NCI-H1092 (cell line): ENCODE measurements at places on chromosomes 3 and 15.

DNA sequence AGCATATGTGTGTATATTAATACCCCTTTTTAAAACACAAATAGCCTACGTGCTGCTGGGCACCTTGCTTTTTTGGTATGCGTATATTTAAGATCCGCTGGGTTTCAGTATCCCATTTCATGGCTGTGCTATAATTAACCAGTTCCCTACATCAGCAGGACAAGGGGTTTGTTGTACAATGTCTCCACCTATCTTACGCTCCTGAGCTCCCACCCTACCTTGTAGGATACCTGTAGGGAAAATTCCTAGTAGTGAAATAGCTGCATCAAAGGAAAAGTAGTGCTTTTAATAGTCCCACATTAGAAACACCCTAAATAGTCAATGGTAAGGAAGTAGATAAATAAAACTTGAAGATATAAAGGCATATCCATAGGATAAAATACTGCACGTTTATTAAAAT, 1.4 kb downstream of the MAP6D1 start:
- DNase-seq, result no peak

DNA sequence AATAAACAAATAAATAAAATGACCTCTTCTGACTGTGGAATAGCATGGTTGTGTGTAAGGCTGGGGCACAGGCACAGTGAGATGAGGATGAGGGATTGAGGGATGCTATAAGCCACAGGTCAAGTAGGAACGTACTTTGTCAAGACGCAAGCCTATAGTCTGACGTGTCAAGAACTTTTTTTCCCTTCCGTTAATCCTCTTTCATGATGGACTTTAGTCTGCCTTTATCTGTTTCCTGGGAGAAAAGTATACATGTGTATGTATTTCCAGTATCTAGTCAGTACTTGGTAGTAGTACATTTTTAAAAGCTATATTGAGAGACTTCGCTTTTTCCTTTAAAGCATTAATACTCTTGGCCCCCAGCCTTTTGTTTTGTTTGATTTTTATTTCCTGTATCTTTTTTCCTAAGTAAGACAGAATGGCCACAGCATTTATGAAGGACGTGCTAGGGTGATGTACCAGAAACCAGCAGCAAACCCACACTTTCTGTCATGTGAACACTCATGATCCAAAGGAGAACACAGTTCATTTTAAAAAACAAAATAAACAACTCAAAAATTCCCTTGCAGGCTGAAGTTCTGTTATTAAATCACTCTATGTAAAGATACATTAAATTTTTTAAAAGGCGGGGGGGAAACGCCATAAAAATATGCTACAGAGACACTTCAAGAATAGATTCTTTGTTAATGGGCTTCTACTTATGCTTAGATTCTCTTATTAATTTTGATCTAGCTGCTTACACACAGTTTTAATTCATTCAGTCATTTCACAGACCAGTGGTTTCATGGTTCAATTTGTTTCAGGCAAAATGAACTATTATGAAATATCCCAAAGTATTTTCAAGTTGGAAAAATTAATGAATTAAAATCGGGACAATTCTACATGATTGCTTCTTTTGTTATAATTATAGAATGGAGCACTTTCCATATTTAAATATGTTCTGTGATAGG, 114.7 kb downstream of the SNRK start:
- DNase-seq, result no peak

- no peak for DNase-seq
Observed at GRCh38 chr15:81268881-81269601, 54.9 kb downstream of the STARD5 start.

DNA sequence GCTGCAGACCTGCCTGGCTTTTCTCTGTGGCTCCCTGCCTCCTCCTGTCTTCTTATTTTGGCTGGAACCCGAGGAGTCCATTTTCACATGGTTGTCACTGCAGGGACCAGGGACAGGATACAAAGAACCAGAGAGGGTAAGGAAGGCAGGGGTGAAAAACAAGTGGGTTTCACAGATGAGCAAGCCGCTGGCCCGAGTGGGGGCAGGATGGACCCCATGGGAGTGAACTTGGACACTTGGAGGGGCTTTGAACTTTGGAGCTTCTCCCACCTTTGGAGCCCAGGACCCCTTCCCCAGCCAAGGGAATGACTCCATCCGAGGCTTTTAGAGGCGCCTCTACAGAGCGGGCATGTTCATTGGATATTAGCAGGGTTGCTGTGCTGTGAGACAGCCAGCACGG, 26.9 kb upstream of the ADCY5 start:
- no peak for DNase-seq

- DNase-seq, result no peak
Observed at GRCh38 chr3:139676108-139676507, 1.7 kb downstream of the NMNAT3 start.

DNA sequence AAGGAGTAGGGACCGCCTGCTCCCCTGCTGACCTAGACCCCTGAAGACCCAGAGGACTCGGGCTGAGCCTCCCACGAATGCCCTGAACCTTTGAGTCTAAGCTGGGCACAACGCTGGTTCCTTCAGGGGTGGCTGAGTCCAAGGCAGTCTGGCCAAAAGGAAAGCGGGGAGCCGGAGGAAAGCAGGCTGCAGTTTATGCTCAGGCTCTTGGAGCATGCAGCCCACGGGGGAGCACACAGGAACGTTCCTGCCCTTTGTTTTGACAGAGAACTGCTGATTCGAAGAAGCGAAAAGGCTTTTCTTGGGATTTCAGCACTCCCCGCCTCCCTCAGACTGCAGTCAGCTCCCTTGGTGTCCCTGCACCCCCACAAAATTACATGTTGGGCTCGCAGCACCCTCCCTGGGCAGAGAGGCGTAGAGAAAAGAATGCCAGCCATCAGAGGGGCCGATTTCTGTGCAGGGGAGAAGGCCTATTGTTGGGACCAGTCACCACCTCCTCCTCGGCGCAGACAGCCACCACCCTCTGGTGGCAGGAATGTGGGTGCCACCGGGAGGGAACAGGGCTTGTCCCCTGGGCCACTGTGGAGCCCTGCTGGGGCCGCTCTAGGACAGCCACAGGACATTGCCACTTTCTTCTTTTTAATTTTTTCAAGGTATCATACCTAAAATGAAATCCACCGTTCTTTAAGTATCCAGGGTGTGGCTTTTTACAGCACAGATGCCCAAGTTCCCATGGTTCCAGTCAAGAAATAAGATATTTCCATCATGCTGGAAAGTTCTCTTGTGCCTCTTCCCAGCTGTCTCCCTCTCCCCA, 72.2 kb downstream of the SMAD6 start:
- peak; percentile 47 for DNase-seq

- no peak for DNase-seq
Observed at GRCh38 chr3:45225465-45226205, 452 bp downstream of the TMEM158 start.

GRCh38 chr3:171375666-171376595, 84.3 kb downstream of the TNIK start:
- DNase-seq, result no peak

- no peak for DNase-seq
Observed at GRCh38 chr3:101466465-101467309, 46.3 kb downstream of the SENP7 start.

- DNase-seq, result no peak
Observed at GRCh38 chr3:172824229-172824628, 73.7 kb downstream of the ECT2 start.

GRCh38 chr3:144018776-144019175, 47.2 kb downstream of the DIPK2A start:
- no peak for DNase-seq

- no peak for DNase-seq
Observed at GRCh38 chr3:48715174-48715800, 1.7 kb downstream of the IP6K2 start.

- no peak for DNase-seq
Observed at GRCh38 chr15:43534897-43535296, 17.5 kb downstream of the MAP1A start.

DNA sequence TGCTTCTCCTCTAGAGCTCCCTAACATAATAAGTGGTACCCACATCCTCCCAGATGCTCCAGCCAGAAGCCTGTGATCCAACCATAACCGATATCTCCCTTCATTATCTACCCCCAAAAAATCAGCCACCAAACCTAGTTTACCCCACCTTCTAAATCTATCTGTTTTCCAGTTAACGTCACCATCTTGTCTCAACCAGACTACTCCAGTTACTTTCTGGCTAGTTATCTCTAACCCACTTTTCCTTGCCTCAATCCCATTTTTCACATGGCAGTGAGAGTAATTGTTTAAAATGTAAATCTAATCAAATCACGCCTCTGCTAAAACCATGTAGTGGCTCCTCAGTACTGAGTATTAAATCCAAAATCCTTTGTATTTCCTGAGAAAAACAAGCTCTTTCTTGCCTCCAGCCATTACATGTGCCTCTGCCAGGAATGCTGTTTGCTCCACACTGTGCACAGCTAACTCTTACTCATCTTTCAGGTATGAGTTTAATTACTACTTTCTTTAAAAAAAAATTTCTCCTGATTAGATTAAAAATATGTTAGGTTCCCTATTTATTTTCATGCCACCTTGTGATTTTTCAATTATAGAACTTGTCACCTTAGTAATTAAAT, 15.4 kb downstream of the CCDC54 start:
- DNase-seq, result no peak

- DNase-seq, result no peak
Observed at GRCh38 chr3:164458986-164459385, 619.3 kb downstream of the SI start.

GRCh38 chr3:126147932-126148683, 32.3 kb downstream of the ALDH1L1 start:
- DNase-seq, result no peak

- DNase-seq, result no peak
Observed at GRCh38 chr3:71095511-71096291, 487.8 kb downstream of the FOXP1 start.

DNA sequence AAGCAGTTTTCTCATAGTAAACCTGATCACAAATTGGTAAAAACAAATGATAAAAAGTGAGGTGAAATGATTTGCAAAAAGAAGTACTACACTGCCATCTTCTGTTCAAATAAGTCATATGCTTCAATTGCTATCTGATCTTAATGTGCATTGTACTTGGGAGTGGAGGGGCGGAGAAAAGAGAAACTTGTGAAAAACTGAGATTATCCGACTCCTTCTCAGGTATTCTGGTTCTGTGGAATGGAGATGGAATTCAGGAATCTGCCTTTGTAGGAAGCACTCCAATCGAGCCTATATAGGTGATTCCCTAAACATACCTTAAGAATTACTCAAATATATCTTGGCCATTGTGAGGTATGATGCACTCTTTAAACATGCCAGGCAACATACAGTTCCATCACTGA, 180.6 kb downstream of the CHL1 start:
- DNase-seq, result no peak

DNA sequence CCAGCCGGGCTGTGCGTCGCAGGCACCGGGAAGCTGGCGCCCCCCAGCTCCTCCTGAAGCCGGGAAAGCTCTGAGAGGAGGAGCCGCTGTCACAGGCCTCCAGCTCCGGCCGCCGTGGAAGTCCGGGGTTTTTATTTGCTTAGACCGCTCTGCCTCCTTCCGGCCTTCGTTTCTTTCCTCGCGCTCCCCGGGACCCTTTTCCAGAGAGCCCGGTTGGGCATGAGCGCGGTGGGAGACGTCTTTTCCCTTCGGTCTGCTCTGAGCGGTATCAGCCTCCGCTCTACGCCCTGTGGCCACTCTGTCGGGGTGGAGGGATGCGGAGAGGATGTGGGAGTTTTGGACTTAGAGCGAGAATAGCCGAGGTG, 559 bp downstream of the SENP5 start:
- peak; percentile 3 for DNase-seq

DNA sequence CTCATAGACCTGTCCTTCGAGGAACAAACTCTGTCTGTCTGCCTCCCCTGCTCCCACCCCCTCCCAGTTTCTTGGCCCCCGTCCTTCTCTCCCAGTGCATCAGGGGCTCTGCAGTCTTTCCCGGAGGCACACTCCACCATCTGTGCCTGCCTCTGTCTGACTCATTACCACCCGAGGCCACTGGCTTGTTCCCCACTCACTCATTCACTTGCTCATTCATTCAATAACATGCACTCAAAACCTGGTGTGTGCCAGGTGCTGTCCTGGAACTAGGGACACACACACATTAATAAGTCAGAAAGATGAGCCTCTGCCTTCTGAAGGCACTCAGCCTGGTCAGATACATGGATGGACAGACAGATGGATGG, 12.4 kb downstream of the AMIGO3 start:
- DNase-seq, result no peak

- no peak for DNase-seq
Observed at GRCh38 chr15:100434561-100434960, 92.8 kb upstream of the ADAMTS17 start.

- no peak for DNase-seq
Observed at GRCh38 chr3:30341851-30342250, 264.6 kb upstream of the TGFBR2 start.

- DNase-seq, result no peak
Observed at GRCh38 chr3:8441969-8442559, 59.6 kb upstream of the LMCD1 start.

GRCh38 chr3:6047016-6047415, 813.9 kb upstream of the GRM7 start:
- DNase-seq, result no peak

GRCh38 chr15:57529748-57530147, 62.0 kb upstream of the MYZAP start:
- DNase-seq, result no peak

DNA sequence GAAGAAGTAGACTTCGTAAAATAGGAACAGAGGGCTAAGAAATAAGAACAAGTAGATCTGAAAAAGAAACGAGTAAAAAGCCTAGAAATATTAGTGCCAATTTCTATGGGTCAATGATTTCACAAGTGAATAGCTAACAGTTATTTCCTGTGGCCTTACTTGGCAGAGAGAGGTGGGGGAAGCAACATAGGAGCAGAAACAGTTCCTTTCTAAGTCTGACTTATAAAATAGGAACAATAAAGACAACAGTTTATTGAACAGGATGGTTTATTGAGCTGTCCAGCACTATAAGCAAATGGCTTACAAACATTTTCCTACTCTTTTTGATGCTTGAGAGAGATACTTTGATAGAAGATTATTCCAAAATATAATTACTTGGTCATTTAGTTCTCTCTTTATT, 37.9 kb downstream of the AGTR1 start:
- DNase-seq, result no peak

- no peak for DNase-seq
Observed at GRCh38 chr3:126960604-126960995, 22.3 kb upstream of the PLXNA1 start.

GRCh38 chr15:51752888-51753287, 1.5 kb downstream of the TMOD2 start:
- DNase-seq, result no peak
